Heart right ventricle (tissue), 16 donors: ENCODE measurements at places on chromosomes 13 and 19. TPM values are rescaled to one million over a fixed set of nuclear protein-coding genes. Genes with fewer than 3 reads are reported as not detected.

DNA sequence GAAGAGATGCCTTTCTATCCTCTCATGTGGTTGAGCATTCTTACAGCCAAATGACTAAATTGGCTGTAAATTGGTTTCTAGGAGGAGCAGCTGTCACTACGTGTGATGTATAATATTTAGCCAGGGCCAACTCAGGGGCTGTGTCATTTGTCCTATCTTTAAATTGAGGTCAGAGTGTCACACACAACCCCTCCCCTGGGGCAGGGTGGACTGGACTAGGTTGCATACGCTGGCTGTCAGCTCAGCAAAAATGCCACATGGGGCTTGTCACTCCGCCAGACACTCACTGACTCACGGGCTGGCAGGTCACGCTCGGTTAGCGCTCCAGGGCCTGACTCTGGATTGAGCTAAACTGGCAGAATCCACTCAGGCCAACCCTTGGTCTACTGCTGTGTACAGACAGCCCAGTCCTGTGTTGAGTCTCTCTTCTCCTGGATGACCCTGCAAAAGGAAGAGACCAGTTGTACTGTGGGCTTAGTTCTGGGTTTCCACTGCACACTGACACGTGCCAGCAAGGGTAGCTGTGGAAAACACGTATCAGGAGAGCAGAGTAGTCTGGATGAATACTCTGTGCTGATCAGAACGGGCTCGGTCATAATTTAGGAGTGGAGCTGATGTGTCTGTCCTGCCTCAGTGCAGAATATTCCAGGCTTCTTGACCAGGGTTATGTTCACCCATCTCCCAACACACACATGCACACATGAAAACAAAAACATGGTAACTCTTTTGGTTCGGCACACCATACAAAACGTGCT, 29.1 kb downstream of the SHISA2 start:
- DNase-seq, result peak; percentile 81

DNA sequence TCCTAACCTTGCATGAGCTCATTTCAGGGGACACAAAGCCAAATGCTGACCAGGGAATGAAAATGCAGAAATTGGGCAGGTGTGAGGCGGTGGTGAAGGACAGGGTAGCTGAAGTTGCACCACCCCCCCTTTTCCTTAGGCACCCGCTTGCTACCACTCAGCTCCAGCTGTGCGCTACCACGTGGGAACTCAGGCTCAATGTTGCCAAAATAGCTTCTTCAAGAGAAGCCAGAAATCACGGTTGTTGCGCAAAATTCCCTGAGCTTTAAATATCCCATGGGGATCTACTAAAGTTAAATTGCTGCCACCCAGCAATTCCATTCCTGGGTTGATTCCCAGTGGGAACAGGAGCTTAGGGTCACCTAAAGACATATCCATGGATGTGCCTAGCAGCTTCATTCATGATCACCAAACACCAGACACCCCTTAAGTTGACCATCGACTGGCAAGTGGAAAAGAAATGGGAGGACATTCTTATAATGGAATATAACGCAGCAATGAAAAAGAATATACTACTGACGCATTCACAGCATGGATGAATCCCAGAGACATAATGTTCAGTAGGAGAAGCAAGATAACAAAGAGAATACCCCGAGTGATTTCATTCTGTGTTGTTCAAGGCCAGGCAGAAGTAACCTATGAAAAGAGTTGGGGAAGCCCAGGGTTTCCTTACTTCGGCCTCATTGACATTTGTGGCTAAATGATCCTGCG, 12.8 kb upstream of the ADGRL1 start:
- no peak for DNase-seq

Gene RUBCNL
- total RNA-seq, result 2.2 TPM

Gene MEIOSIN
- not detected for total RNA-seq

DNA sequence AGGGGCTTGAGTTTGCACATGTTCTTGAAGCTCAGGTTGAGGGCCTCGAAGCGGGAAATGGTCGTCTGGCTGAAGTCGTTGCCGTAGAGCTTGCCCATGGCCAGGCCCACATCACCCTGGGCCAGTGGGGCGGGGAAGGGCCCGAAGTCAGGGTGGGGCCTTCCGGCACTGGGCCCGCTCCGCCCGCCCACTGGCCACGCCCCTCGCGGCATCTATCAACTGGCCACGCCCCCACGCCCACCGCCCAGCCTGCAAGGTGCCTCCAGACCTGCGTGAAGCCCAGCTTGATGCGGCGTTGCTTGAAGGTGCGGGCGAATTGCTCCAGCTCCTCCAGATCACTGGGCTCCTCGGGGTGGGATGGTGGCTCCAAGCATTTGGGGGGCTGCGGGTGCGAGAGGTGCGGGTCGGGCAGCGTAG, 19.9 kb downstream of the ZNF574 start:
- no peak for DNase-seq

GRCh38 chr19:57110592-57111328, 9.0 kb upstream of the USP29 start:
- DNase-seq, result no peak

DNA sequence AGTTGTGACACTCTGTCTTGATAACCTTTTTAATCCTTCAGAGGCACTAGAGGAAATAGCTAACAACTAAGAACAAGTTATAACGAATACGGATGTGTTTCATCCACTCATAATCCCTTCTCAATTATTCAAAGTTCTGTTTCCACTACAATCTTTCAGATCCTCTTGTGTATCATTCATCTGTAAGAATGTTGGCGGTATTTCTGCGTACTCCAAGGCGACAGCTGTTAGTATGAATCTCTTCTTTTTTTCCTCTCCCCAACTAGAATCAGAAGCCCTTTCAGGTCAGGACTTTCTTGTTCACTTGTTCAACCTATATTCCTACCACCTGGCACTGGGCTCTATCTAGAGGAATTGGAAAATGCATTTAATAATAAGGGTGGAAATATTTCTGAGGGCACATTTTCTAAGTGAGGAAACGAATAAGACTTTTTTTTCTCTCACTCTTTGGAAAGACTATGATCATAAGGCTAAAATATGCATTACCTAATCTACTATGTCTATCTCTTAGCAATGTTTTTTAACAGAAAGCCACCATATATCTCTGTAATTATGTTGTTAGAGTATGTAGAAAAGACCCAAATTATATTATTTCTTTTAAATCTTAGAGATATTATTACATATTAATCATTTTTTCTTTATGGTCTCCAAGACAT, 492.9 kb downstream of the PCDH20 start:
- DNase-seq, result no peak

Gene NLRP11
- total RNA-seq, result not detected

DNA sequence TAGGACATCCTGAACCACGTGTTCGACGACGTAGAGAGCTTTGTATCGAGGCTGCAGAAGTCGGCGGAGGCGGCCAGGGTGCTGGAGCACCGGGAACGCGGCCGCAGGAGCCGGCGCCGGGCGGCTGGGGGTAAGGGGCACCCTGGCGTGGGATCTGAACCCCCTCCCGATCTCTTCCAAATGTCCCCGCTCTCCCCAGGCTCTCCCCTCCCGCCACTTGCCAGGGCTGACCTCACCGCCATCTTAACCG, 6.0 kb downstream of the EPS8L1 start:
- no peak for DNase-seq

- DNase-seq, result no peak
These were observed 81.1 kb upstream of the SIAH3 start for GRCh38 chr13:45932676-45933075.
